ENCODE measurements at places on chromosomes 3 and 15.
A peak's percentile ranks its signal among the peaks of the same experiment; 100 is the strongest.

GRCh38 chr3:87503900-87504498 lies 227.6 kb upstream of the POU1F1 start:
- DNase-seq = peak; percentile 69

GRCh38 chr3:140019946-140020345 lies 85.0 kb downstream of the CLSTN2 start:
- DNase-seq = no peak

GRCh38 chr3:53493963-53494791 lies at the start of gene CACNA1D:
Gene CACNA1D, plus strand, starts transcription at chr3:53494611. Its CDS starts 556 bp downstream, at chr3:53495167.
- peak; percentile 80 for DNase-seq

- DNase-seq = peak; percentile 42
These were observed 144.3 kb downstream of the EEFSEC start for GRCh38 chr3:128297401-128298138.
